ENCODE measurements at places on chromosomes 5 and 9.

- DNase-seq: no peak
Measured at GRCh38 chr5:97670447-97670846, 487.4 kb upstream of the RIOK2 start.

DNA sequence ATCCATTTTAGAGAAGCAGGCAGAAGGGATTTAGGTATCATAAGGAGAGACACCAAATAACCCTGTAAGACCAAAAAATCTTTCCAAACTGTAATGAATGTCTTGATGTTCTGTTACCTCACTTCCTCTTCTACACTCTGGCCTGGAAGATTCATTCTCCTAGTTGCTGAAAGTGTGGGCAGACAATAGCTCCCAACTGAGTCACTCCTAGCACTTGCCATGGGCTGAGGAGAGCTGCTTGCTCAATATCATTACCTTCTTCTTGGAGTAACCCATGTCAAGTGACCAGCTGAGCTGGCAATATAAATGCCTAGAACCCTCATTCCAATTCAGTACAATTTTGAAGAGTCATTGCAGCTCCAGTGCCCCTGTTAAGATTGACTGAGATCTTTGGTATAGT, 1985.5 kb upstream of the CDH6 start:
- DNase-seq: no peak

GRCh38 chr5:91255396-91256141, 127.5 kb downstream of the ARRDC3 start:
- DNase-seq: no peak

GRCh38 chr9:33011831-33012230, 10.4 kb upstream of the APTX start:
- DNase-seq: no peak

GRCh38 chr5:173873306-173873922, 14.7 kb upstream of the CPEB4 start:
- DNase-seq: no peak

GRCh38 chr5:4295663-4296339, 700.2 kb downstream of the IRX1 start:
- DNase-seq: peak; percentile 62

- DNase-seq: no peak
Measured at GRCh38 chr5:121737120-121737519, 114.6 kb upstream of the FTMT start.

GRCh38 chr5:81506900-81507588, 113.1 kb upstream of the ACOT12 start:
- DNase-seq: peak; percentile 68

DNA sequence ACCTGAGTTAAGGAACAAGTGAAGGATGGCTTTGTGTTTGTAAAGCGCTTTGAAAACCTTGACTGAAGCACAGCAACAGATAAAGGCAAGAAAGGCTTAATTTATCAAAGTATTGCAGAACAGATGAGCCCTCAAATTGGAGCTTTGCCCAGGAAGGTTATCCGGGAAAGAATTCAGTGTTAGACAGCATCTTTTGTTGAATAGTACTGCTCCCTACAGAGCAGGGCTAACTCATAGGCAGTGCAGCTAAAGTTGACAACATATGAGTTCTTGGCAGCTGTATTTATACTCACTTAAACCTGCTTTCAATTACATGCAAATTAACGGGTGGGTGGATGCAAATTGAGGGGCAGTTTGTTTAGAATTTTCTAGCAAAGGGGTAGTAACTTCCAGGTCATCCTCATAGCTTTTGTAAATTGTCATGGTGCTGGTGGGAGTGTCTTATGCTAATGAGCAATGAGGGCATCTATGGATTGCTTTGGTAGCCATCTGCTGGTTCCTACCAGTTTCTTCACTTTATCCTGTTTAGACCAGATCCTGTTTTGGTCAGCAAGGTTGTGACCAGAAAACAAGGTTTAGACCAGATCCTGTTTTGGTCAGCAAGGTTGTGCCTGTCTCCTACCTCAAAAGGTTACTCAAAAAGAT, 105.8 kb downstream of the GDA start:
- no peak for DNase-seq

GRCh38 chr5:34467436-34467835, 188.7 kb upstream of the RAI14 start:
- DNase-seq: no peak

DNA sequence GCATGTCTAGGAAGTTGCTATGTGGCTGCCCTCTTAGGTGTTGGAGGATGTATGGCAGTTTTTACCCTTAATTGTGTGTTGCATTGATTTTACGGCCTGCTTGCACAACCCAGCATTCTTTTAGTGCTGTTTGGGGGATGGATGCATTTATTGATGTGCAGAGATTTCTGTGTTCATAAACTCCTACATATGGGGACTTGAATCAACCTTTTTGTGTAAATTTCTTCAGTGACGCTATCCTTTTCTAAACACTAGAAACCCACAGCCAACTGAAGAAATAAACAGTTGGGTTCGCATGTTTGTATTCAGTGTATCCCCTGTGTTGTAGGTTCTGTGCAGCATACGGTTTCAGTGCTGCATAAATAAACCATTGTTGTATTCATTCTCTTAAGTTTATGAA, 263.7 kb downstream of the RASEF start:
- DNase-seq: no peak

GRCh38 chr5:52607227-52607824, 180.4 kb upstream of the ITGA1 start:
- DNase-seq: no peak

GRCh38 chr5:74380193-74380592, 260.3 kb downstream of the ENC1 start:
- DNase-seq: no peak

- DNase-seq: no peak
Measured at GRCh38 chr9:18343784-18344183, 130.2 kb upstream of the ADAMTSL1 start.

- peak; percentile 58 for DNase-seq
Measured at GRCh38 chr5:136082390-136083193, 50.1 kb upstream of the SMAD5 start.

- DNase-seq: no peak
Measured at GRCh38 chr5:38182991-38183390, 75.4 kb upstream of the EGFLAM start.

DNA sequence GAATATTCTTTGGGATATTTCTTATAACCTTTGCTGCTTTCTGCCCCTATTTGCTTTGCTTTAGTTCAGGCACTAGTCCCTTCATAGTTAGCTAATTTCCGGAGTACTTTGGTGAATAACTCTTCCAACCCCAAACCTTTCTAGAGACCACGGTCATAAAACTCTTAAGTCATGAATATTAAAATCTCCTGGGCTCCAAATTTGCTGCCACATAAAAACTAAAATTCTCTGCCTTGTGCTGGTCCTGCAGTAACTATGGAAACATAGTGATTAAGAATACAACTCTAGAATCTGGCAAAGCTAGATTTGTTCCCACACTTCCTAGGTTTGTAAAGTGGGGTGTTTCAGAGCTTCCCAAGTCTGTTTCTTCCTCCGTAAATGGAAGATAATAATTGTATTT, 10.0 kb upstream of the ACTBL2 start:
- no peak for DNase-seq

DNA sequence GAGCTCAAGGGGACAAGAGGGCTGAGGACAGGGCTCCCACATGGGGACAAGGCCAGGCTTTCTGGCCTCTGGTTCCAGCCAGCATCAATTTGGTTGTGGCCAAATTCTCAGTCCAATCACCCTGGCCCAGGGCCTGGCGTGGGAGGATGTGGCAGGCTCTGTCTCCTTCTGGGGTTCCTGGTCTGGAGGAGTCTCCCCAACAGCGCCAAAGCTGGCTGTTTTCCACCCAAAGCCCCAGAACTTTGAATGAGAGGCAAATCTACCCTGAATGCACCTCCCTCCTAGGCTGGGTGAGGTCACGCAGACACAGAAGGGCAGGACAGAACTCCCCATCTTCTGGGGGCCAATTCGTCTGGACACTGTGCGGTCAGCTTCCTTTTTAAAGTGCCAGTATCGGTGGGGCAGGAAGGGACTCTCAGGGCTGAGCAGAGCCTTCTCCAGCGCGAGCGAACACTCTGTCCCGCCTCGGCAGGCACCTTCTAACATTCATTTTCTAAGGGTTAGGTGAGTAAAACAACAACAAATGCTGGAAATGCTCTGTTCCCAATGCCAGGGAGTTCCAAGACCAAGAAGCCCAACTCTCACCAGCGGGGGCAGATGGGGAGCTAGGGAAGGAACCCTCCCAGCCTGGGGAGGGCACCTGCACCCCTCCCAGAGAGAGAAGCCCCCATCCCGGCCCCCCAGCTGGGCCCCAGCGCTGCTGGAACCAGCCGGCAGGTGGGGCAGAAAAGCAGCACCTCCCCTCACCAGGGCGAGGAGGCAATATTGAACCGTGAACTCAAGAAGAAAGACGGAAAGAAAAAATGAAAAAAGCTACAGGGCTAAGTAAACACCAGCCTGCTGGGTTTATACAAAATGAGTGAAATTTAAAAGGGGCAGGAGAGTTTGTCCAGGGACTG, 3.7 kb upstream of the DPM2 start:
- DNase-seq: no peak

GRCh38 chr5:54515634-54516033, 1.9 kb upstream of the SNX18 start:
- no peak for DNase-seq

DNA sequence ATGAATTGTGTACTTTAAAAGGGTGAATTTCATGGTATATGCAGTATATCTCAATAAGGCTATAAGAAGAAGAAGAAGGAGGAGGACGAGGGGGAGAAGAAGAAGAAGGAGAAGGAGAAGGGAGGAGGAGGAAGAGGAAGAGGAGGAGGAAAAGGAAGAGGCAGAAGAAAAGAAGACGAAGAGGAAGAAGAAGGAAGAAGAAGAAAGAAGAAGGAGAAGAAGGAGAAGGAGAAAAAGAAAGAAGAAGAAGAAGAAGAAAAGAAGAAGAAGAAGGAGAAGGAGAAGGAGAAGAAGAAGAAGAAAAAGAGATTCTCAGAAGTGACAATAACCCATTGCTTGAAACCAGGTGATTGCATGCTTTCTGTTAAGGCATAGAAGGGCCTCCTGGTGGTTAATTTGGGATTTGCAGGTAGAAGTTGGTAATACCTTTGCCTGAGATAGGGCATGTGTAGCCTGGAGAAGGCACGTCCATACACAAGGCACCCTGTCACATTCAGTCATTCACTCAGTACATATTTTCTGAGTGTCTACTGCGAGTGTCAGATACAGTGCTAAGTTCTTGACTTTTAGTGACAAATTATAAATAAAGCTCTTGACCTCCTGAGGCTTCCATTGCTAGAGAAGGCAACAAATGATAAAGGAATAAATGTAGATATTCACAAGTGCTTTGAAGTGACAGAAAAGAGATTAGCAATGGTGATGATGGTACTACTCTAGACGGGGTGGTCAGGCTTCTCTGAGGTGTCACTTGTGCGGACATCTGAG, 231.3 kb downstream of the NPR3 start:
- DNase-seq: peak; percentile 19
